Stimulated activated CD4-positive, alpha-beta T cell treated with anti-CD3 and anti-CD28 coated beads, Interleukin-12 subunit alpha, Interleukin-12 subunit beta, amount 100 ng/mL, for 24 hours (primary cell): ENCODE measurements at places on chromosomes 3 and 15.

DNA sequence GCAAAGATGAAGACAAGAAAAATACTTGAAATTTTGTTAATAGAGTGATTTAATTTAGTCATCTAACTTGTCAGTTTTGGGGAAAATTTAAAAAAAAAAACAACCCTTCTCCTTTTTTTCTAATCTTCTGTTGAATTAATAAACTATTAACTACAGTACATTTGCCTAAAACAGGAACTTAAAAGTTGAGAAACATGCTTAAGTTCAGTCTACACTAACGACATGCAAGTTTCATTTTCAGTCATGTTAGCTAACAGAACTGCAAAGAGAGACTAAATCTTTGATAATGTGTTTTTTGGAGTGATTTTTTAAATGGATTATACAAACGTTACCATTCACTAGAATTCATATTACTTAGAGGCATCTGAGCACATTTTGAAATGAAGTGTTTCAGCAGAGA lies 71.9 kb upstream of the MBNL1 start:
- no peak for DNase-seq

- DNase-seq = no peak
These were observed 152.5 kb downstream of the TBC1D5 start for GRCh38 chr3:17589888-17590287.

DNA sequence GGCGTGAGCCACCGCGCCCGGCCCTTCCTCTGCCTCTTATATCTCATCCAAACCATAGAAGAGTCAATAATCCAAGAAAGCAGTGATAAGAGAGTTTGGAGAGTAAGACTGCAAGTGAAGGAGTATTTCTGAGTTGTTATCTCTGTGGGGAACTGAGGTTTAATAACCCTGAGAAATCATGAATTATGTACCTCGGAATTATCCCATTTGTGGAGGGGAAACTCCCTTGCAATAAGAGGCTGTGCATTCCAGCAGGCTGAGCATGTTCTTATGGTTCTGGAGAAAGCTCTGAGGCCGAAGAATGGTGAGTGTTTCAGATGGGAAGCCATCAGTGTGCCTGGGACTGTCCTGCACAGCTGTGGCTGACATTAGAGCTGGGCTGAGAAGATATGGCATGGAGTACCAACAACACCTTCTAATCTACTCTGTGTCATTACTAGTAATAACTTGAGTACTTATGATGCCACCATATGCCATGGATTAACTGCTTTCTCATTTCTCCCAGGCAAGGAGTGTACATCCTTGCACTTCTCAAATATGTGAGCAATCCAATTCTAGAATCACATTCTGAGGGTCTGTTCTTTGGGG lies 31.4 kb upstream of the NOX5 start:
- DNase-seq = no peak

DNA sequence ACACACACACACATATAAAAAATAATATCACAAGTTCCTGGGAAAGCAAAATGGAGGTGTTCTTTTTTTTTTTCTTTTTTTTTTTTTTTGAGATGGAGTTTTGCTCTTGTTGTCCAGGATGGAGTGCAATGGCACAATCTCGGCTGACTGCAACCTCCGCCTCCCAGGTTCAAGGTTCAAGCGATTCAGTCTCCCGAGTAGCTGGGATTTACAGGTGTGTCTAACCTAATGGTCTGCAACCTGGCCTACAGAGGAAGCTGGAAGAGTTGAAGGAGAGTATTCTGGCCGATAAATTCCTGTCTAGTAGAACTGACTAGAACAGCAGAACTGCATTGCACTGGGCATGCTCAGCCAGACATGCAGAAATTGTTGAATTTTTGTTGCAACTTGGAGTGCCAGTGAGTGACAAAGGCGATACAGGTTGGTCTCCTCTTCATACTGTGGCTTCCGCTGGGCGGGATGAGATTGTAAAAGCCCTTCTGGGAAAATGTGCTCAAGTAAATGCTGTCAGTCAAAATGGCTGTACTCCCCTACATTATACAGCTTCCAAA lies 22.4 kb upstream of the EIF4A2 start:
- DNase-seq = no peak

GRCh38 chr15:71331173-71331572 lies 215.9 kb downstream of the THSD4 start:
- no peak for DNase-seq

- DNase-seq = no peak
These were observed 3.1 kb downstream of the MST1R start for GRCh38 chr3:49900491-49901153.

GRCh38 chr15:67998599-67999133 lies 55.4 kb upstream of the PIAS1 start:
- DNase-seq = no peak

- DNase-seq = no peak
These were observed 17.7 kb downstream of the KLF15 start for GRCh38 chr3:126339466-126339865.

- DNase-seq = no peak
These were observed 370.6 kb downstream of the GBE1 start for GRCh38 chr3:81390796-81391195.

DNA sequence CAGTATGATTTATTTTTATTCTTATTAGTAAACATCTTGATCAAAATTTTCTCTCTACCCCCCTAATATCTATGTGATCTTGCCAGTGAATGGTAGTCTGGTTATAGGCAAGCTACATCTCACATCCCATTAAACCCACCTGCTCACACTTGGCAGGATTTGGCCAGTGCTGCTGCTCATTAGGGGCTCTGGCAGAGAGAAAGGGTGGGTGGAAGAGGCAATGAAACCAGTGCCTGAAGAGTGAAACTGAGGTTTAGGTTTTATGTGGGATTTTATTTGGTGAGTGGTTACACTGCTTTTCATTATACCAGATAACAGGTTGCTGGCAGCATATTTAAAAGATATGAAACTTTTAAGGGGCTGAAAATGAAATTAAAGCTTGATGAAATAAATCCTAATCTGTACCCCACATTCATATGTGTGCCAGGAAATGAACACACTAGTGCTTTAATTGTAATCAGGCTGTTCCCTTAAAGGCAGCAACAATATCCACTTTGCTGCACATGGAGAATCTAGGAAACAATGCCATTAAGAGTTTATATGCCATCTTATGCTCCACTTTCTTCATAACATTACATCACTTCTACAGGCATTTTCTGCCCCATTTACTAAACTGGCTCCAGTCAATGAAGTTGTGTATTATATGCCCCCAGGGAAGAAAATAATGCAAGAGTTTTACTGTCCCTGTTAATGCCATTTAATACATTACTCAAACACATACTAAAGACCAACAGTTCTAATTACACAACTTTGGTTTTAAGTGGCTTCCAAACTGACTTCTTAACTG lies 688.7 kb downstream of the MECOM start:
- DNase-seq = no peak

GRCh38 chr15:84037301-84037700 lies 198.3 kb upstream of the GOLGA6L4 start:
- no peak for DNase-seq

- DNase-seq = no peak
These were observed 13.6 kb downstream of the C3orf20 start for GRCh38 chr3:14688525-14688924.

- no peak for DNase-seq
These were observed 202.2 kb upstream of the BHLHE40 start for GRCh38 chr3:4776980-4777581.

DNA sequence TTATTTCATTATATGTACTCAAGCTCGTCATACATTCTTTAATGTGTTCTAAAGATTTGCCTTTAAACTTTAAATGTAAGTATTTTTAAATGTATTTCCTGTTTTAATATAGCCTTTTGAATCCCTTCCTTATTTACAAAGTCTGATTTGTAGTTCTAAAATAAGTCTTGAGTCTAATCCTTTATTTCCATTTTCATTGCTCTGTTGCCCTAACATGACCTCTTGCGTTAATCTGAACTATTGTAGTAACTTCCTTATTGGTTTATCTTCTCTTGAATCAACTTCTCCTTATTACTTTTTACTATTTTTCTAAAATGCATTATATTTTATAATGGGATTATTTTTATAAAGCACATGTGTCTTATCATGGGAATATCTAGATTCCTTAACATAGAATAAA lies 24.0 kb downstream of the KNL1 start:
- no peak for DNase-seq

DNA sequence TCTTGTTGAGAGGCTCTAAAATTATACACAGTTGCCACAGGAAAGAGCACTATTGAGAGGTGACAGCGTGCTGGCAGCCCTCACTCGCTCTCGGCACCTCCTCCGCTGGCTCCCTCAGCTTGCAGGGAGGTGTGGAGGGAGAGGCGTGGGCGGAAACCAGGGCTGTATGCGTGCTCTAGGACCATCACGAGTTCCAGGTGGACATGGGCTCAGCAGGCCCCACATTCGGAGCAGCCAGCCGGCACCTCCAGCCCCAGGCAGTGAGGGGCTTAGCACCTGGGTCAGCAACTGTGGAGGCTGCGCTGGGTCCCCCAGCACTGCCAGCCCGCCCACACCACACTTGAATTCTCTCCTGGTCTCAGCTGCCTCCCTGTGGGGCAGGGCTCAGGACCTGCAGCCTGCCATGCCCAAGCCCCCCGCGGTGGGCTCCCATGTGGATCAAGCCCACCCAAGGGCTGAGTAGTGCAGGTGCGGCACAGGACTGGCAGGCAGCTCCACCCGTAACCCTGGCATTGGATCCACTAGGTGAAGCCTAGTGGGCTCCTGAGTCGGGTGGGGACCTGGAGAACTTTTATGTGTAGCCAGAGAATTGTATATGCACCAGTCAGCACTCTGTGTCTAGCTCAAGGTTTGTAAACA lies 460.6 kb upstream of the ALCAM start:
- no peak for DNase-seq

- DNase-seq = no peak
These were observed 15.9 kb upstream of the PLXND1 start for GRCh38 chr3:129622226-129622874.
